Chondrocyte (in vitro differentiated cells): ENCODE measurements at places on chromosomes 12 and 14. TPM values are rescaled to one million over a fixed set of nuclear protein-coding genes. Genes with fewer than 3 reads are reported as not detected.
A peak's percentile ranks its signal among the peaks of the same experiment; 100 is the strongest.

The CRIP2 gene
- 166 to 264 TPM (median 247 TPM) in 3 replicates for total RNA-seq

The SRRM4 gene
- not detected in 3 replicates for total RNA-seq

- peak; percentile 30 for DNase-seq
These were observed 57.8 kb downstream of the GALNT16 start for GRCh38 chr14:69317780-69318179.

- no peak for DNase-seq
These were observed 20.5 kb upstream of the FAM181A start for GRCh38 chr14:93906341-93907329.

DNA sequence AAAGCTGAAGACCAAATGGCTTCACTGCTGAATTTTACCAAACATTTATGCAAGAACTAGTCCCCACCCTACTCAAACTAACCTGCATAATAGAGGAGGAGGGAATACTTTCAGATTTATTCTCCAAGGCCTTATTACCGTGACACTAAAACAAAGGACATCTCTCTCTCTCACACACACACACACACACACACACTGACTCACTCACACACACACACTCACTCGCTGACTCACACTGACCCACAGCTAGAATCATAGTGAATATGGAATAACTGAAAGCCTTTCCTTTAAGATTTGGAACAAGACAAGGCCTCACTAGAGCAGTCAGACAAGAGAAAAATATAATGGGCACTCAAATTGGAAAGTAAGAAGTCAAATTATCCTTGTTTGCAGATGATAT is 1014.1 kb downstream of the TMTC2 start:
- DNase-seq: no peak

- no peak for DNase-seq
These were observed 6.0 kb upstream of the CALCOCO1 start for GRCh38 chr12:53733051-53733806.

GRCh38 chr12:56151672-56152131 is 685 bp upstream of the MYL6B start:
- DNase-seq: peak; percentile 84

DNA sequence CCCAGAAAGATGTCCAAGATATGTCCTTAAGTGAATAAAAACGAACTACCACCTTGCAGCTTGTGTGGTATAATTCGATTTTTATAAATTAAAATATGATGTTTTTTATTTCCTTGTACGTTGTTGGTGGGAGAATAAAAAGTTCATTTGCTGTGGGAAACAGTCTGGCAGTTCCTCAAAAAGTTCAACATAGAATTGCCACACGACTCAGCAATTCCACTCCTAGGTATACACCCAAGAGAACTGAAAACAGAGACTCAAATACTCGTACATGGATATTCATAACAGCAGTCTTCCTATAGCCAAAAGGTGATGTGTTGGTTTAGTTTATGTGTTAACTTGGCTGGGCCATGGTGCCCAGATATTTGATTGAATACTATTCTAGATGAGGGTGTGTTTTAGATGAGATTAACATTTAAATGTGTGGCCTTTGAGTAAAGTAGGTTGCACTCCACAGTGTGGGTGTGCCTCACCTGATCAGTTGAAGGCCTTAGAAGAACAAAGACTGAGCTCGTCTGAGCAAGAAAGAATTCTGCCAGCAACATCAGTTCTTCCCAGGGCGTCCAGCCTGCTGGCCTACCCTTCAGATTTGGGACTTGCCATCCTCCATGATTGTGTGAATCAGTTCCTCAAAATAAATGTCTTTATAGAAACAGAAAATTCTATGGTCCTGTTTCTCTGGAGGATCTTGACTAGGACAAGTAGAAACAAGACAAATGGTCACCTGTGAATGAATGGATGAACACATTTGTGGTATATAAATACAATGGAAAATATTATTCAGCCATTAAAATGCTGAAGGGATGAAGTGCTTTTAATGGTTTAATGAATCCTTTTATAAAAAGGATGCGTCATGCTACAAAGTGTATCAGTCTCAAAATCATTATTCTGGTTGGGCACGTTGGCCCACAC is 5.1 kb upstream of the DENR start:
- no peak for DNase-seq
